ENCODE measurements at places on chromosomes 13 and 19.

GRCh38 chr13:44221657-44222056 is 152.0 kb upstream of the SERP2 start:
- DNase-seq = no peak

- DNase-seq = no peak
Observed at GRCh38 chr13:96274046-96274445, 184.1 kb downstream of the HS6ST3 start.

DNA sequence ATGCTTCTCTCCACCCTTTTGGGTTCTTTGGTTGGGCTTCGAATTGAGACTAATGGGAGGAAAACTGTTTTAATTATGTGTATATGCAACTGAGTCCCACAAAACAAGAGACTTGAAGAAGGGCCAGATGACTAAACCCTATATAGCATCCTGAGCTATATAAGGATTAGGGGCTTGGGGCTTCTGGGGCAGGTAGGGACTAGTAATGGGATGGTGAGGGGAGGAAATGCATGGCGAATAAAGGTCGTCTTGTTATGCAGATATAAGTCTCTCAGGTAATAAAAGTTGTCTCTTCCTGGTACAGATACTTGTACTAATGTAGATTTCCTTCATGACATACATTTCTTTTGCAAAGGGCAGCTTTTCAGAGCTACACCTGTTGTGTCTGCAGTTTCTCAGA is 2.8 kb upstream of the SLC7A9 start:
- DNase-seq = no peak

DNA sequence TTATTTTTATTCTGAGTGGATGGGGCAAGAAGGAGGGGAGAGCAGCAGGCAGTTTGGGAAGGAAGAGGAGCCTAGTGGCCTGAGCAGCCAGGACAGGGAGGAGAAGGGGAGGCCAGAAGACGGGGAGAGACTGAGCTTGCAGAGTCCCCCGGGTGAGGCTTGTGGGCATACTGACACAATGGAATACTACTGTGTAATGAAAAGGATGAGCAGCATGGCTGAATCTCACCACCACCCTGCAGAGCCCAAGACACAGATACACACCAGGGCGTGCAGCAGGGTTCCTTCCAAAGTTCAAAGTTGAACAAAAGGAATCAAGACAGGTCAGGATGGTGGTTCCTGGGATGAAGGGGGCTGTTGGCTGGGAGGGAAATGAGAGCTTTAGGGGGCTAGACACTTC is 8.1 kb upstream of the SMG9 start:
- no peak for DNase-seq

DNA sequence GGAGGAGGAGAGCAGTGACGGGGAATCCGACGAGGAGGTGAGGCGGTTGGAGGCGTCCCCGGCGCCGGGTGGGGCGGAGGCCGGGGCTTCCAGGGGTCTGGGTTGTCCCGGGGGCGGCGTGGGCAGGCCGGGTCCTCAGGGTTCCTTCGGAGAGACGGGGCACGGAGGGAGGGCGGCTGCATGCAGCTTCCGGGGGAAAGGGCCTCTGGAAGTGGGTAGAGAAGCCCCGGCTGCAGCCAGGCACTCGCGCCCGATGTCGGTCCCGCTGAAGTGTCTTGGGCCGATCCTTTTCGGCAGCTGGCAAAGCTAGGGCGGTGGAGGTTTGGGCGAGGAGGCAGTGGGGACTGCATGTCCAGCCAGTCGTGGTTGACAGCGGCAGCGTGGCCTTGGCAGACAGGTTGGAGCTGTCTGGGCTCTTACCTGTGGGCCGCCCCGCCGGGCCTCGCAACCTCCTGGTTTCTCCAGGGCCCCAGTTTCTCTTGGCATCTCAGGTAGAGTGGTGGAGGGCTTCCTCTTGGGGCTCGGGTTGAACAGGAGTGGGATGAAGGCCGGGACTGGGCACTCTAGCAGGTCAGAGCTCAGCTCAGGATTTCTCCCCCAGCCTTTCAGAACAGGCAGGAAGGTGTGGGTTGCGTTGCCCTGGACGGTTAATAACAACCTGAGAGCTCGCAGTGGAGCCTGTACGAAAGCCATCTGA is 690 bp downstream of the KMT2B start:
- peak; percentile 30 for DNase-seq

DNA sequence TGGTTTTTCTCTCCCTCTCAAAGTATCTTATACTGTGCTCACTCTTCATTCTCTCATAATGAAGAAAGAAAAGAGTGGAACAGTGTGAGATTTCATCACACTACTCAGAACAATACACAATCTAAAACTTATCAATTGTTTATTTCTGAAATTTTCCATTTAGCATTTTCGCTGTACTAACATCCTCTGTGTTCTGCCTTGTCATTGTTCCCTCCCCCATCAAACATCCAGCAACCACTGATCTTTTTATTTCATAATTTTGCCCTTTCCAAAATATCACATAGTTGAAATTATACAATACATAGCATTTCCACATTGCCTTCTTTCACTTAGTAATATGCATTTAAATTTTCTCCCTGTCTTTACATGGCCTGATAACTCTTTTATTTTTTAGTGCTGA is 658.7 kb downstream of the SLITRK1 start:
- DNase-seq = no peak

GRCh38 chr19:36460046-36460445 is 29.3 kb downstream of the ZNF566 start:
- peak; percentile 35 for DNase-seq

- DNase-seq = no peak
Observed at GRCh38 chr19:8515317-8515716, 1.4 kb upstream of the ZNF414 start.

GRCh38 chr13:38636761-38637160 is 50.1 kb upstream of the FREM2 start:
- no peak for DNase-seq

DNA sequence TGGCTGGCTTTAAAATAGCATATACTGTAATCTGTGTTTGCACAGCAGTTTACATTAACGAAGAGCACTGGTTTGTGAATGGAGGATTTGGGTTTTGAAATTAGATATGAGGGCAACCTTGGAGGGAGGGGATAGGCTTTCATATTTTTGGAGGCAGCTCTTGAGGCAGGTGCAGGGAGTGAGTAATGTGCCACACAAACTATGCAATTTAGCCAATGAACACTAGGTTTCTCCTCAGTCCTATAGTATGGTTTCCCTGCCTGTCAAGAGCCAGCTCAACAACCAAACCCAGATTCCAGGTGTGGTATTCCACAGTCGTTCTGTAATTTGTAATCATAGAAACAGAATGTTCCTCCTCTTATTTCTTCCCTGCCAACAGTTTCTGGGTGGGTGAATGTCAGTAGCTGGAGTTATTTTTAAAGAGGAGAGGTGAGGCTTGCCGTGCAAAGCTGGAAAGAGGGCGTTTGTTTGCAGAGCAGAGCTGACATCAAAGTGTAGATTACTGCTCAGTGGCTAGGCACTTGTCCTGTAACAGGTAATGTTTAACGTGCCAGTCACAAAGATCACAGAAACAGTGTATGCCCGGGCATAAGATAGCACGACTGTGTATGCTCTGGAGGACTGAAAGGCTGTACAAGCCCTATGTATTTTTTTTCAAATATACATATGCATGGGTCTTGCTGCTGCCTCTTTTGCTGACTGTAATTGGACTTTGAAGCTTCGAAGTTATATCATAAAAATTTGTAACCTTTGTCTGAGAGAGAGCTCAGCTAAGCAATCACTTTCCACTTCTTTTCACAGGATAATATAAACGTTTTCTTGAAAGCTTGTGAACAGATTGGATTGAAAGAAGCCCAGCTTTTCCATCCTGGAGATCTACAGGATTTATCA is 124.2 kb downstream of the LMO7 start:
- no peak for DNase-seq

DNA sequence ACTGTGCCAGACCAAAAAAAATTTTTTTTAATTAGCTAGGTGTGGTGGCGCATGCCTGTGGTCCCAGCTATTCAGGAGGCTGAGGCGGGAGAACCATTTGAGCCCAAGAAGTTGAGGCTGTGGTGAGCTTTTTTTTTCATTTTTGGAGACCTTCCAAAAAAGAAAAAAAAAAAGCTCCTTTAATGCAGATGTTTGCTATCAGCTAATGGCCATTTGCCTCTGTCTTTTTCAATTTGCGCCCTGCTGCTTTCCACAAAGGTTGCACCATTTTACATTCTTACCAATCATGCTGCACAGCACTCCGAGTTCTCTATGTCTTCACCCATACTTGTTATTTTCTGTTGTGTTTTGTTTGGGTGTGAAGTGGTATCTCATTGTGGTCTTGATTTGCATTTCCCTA is 15.6 kb upstream of the SMARCA4 start:
- no peak for DNase-seq

DNA sequence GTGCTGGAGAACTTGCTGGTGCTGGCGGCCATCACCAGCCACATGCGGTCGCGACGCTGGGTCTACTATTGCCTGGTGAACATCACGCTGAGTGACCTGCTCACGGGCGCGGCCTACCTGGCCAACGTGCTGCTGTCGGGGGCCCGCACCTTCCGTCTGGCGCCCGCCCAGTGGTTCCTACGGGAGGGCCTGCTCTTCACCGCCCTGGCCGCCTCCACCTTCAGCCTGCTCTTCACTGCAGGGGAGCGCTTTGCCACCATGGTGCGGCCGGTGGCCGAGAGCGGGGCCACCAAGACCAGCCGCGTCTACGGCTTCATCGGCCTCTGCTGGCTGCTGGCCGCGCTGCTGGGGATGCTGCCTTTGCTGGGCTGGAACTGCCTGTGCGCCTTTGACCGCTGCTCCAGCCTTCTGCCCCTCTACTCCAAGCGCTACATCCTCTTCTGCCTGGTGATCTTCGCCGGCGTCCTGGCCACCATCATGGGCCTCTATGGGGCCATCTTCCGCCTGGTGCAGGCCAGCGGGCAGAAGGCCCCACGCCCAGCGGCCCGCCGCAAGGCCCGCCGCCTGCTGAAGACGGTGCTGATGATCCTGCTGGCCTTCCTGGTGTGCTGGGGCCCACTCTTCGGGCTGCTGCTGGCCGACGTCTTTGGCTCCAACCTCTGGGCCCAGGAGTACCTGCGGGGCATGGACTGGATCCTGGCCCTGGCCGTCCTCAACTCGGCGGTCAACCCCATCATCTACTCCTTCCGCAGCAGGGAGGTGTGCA is 587 bp downstream of the S1PR4 start:
- no peak for DNase-seq

- DNase-seq = no peak
Observed at GRCh38 chr13:23655321-23655720, 85.1 kb downstream of the TNFRSF19 start.

- no peak for DNase-seq
Observed at GRCh38 chr19:44924243-44924725, 9.9 kb downstream of the APOC1 start.

Data from EL (cell line).